ENCODE measurements at places on chromosomes 6 and 20.

DNA sequence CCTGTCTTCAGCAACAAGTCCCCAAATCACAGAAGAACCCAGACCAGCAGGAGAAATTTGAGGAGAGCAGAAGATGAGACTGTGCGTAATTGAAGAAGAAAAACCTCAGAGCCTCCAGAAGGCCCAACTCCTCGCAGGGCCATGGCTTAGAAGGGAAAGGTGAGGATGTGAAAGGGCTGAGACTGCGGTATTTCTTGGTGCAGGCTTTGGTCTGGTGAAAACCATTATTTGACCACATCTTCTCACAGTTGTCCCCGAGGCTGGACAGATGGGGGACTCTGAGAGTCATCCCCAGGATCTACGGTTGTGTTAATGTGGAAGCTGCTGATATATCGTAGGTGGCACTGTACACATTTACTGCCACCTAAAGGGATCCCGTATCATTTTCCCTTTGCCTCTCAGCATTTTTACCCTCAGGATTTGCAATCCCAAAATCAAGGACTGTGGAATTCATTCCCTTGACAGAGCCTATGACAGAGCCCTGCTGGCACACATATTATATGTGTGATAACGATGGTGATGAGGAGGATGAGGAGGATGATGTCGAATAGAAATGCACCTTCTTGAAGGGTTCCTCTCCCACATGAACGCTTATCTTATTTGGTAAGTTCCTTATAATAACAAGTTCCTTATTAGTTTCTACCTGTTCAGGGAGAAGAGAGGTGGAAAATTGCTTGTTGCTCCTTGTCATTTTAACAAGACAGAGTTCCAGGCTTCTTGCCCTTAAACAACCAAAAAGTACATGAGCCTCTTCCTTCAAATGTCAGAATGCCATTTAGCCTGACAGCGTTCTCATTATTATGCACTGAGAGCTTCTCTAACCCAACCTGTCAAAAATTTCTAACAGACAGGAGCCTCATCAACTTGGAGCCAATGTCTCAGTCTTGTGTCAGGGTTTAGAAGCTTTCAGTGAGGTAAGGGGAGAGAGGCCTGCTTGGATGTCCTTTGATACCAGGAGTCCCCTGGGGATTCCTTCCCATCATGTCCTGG is 135.8 kb downstream of the PXDC1 start:
- DNase-seq, result no peak

DNA sequence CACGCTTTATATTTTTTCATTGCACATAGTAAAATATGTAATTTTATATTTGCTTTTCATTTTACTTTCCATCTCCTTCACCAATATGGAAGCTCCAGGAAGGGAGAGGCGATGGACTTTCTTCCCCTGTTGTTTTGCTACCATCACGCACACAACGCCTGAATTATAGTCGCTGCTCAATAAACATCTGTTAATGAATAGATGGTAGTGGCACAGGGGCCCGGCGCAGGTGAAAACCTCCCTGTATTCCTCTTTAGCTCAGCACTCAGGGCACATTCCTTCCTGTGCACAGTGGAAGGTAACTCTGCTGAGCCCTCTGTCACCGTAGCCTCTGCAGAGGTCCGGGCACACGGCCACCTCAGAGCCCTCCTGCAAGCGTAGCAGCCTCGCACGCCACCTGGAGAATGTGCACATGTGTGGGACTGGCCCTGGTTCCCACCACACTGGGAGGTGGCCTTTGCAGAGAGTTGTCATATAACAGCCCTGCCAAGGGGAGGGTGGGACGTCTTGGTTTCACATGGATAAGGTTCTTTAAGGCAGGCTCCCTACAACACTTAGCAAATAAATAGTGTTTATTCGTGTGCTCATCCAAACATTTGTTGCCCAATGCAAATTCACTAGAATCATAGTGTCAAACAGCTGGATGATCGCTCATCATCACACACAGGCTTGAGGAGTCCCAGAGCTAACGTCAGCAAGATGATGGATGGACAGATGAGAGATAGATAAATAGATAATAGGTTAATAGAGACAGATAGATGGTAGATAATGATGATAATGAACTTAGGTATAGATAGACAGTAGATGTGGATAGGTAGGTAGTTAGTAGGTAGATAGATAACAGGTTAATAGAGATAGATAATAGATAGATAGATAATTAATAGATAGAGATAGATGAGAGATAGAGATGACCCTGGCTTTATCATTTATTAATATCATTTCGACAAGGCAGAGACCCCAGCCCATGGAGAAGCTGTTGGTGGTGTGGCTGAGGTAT is 32.3 kb upstream of the AFDN start:
- DNase-seq, result no peak

GRCh38 chr20:17281478-17281877 is 54.6 kb downstream of the PCSK2 start:
- peak; percentile 5 for DNase-seq

GRCh38 chr6:113004470-113005270 is 657.5 kb downstream of the RFPL4B start:
- no peak for DNase-seq

DNA sequence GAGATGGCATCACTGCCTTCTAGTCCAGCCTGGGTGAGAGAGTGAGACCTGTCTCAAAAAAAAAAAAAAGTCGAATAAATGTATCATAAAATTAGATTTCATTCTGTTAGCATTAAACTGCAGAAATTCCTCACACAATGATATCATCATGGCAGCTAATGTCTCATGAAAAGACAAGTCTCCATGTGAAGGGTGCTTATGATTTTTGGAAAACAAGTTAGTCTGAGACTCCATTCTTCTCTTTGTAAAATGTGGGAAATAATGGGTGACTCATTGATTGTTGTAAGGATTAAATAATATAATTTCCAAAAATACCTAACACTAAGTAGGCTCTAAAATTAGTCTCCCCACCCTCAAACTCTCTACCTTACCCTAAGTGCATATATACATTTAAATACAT is 49.6 kb upstream of the CDYL start:
- no peak for DNase-seq

GRCh38 chr20:37871751-37872150 is 31.2 kb upstream of the VSTM2L start:
- no peak for DNase-seq

GRCh38 chr6:122751326-122751725 is 28.2 kb upstream of the FABP7 start:
- no peak for DNase-seq

GRCh38 chr6:25007269-25007699 is 71.5 kb upstream of the RIPOR2 start:
- DNase-seq, result no peak

DNA sequence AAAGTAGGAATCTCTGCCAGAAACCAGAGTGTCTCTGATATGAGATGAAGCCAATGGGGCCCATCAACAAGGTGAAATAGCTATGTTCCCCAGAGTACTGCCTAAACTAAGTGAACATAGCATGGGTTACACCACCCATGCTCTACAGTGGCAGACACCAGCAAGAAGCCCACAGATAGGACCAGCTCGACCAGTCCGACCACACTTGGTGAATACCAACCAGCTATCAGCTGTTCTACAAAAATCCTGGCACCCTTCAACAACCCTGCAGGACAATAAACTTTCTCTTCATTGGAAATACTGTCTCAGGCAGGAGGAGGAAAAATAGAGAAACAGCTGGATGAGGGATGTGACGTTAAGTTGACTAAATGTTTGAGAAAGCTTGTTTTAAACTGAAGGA is 311.4 kb downstream of the EPM2A start:
- no peak for DNase-seq

- DNase-seq, result no peak
Observed at GRCh38 chr6:120147071-120147871, 797.7 kb upstream of the MAN1A1 start.

DNA sequence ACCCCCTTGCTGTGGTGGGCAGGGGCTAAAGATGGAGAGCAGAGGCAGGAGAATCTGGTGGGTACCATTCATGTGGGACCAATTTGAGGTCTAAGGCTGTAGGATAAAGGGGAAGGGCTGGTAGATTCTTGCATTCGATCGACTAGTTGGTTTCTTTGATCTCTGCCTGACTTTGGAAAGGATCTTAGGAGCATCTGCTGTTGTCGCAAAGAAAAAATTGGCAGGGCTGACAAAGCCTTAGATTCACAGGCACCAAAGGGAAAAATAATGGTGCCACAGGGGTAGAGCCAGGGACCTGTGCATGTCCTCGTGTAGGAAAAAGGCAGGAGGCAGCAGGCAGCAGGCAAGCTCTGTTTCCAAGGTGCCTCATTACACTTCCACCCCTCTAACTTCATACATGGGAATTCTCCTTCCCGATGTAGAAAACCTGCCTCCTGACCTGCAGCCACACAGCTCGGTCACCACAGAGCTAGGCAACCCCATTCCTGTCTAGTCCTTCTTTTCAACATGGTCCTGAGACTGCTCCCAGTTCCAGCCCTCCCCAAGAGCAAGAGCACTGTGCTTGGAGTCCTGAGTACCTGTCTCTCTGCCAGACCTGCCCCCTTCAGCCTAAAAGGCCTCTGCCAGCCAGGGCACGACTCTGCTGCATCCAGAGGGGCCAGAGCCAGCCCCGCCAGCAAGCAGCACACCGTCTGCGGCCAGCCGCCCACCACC is 71.9 kb downstream of the FGD2 start:
- no peak for DNase-seq

DNA sequence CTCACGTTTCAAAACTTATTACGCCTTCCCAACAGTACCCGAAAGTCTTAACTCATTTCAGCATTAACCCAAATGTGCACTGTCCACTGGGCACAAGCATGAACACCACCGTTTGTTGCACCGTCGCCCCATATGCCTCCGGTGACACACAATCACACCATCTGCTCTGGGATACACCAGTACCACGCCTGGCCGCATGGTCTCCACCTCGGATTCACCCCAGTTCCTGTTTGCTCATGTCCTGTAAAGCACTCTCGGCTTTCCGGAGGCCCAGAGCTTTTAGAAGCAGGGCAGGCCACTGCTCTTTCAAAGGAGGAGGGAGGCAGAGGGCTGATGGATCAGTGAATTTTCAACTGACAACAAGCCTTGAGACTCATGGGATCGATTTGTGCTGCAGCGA is 1570.0 kb upstream of the DEFB115 start:
- no peak for DNase-seq

GRCh38 chr6:104460738-104461483 is 398.8 kb downstream of the HACE1 start:
- no peak for DNase-seq

DNA sequence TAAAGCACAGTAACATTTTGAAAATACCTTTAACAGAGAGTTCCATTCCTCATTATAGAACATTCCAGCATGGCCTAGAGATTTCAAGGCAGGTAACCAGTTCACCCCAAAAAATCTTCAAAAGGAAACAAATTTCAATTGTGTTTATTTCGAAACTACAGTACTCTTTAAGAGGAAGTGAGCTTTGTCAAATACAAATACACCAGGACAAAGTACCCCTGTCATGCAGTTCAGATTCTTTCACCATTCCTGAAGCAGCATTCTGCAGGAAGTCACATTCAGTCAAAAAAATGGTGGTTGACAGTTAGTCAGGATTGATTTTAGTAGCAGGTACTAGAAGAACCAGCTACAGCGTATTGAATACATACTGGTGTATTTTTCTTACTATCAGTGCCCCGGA is 89.6 kb upstream of the RIN2 start:
- no peak for DNase-seq

GRCh38 chr20:36120241-36120640 is 34.3 kb upstream of the EPB41L1 start:
- DNase-seq, result no peak

- no peak for DNase-seq
Observed at GRCh38 chr20:33948480-33948879, 45.2 kb upstream of the RALY start.

- peak; percentile 72 for DNase-seq
Observed at GRCh38 chr6:97085772-97086171, 161.2 kb downstream of the KLHL32 start.

GRCh38 chr6:22068561-22069305 is 228.1 kb downstream of the PRL start:
- DNase-seq, result no peak

GRCh38 chr6:135935941-135936601 is 84.6 kb downstream of the PDE7B start:
- DNase-seq, result peak; percentile 60

- peak; percentile 23 for DNase-seq
Observed at GRCh38 chr20:46646659-46647380, 4.4 kb downstream of the SLC13A3 start.

DNA sequence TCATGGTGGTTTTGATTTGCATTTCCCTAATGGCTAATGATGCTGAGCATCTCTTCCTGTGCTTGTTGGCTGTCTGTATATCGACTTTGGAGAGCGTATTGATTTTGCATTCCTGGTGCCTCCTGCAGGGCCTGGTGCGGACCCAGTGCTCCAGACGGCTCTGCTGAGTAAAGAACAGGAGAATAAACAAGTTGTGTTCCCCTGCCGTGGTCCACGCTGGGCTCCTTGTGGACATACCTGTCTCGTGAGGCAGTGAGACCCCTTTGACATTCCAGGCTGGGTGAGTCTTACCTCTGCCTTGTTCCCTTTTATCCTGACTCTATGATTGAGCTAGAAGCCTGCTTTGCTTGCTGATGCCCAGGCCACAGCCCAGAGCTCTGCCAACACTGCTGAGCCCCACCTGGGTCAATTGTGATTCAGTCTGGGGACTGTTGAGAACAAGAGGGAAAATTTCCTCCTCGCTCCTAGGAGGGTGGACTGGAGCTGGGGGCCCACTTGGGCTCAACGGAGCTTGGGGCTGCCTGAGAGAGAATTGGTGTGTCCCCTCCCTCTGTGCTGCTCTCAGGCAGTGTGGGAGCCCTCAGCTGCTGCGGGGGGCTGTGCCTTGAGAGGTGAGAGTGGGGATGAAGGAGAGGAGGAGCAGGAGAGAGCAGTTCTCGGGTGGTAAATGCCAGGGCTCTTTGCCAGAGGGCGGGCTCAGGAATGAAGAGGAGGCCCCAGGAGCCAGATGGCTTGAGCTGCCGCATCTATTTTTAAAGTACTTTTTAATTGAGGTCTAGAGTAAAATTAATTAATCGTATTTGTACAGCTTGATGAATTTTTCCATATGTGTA is 43.7 kb upstream of the PMEPA1 start:
- no peak for DNase-seq

- peak; percentile 71 for DNase-seq
Observed at GRCh38 chr6:82363428-82364086, at the start of gene TPBG. TSS of gene TPBG (plus strand) at chr6:82363817. CDS start at chr6:82364962, 1,145 bp downstream.

GRCh38 chr6:81690073-81690472 is 62.4 kb downstream of the TENT5A start:
- no peak for DNase-seq

GRCh38 chr6:44036699-44037101 is 90.6 kb downstream of the MRPL14 start:
- DNase-seq, result no peak

- DNase-seq, result no peak
Observed at GRCh38 chr6:89400912-89401399, 11.1 kb downstream of the RRAGD start.

All from AG10803 (cell line).